ENCODE measurements at places on chromosomes 5 and 9.

DNA sequence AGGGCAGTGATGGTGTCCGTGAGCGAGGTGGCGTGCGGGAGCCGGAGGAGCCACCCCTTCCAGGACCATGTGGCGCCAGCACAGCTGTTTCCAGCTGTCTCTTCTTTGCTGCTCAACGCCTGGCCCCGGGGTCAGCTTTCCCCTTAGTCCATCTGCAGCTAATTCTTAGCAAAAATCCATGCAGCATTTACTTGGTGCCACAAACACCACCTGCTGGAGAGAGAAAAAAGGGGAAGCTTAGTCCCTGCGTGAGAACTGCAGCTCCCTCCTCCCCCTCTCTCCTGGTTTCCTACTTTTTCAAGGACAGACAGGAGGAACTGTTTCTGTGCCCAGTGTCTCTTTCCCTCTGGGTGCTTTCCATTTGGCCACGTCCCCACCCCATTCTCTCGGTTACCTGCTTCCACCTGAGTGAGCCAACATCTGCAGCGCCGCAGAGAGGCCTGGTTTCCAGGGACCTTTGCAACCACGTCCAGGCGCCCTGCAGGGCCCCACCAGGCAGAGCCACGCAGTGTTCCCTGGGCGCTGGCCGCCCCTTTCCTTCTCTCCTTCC is 3.4 kb downstream of the SLC6A19 start:
- peak; percentile 44 for DNase-seq

GRCh38 chr5:10863763-10864383 is 102.8 kb upstream of the DAP start:
- peak; percentile 5 for DNase-seq

DNA sequence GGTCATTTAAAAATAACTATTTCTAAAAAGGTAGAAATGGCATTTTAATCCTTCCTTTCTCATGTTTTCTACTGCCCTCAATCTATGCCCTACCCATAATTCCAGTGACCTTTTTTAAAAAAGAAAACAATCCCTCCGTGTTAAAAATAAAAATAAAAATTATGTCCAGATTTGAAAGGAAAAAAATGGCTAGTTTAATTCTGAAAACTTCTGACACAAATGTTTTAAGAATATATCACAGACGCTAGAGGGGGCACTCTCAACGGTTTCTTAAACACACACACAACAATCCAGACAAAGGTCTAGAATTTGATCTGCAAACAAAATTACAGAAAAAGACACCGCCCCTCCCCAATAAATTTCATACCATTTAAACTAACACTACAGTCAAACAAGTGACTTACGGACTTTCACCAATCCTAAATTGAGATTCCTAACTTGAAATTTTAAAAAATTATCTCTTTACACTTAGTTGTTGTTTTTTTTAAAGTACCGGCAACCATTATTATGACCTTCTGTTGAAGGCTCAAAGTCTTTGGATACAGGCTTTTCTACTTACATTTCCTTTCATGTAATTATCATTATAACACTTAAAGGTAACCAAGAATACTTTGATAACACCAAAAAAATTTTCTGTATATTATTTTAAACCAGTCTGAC is 38.2 kb downstream of the CLINT1 start:
- no peak for DNase-seq

- no peak for DNase-seq
Measured at GRCh38 chr9:92590377-92590776, 54.6 kb upstream of the ECM2 start.

GRCh38 chr5:59069438-59070079 is 486.7 kb downstream of the RAB3C start:
- DNase-seq = no peak

DNA sequence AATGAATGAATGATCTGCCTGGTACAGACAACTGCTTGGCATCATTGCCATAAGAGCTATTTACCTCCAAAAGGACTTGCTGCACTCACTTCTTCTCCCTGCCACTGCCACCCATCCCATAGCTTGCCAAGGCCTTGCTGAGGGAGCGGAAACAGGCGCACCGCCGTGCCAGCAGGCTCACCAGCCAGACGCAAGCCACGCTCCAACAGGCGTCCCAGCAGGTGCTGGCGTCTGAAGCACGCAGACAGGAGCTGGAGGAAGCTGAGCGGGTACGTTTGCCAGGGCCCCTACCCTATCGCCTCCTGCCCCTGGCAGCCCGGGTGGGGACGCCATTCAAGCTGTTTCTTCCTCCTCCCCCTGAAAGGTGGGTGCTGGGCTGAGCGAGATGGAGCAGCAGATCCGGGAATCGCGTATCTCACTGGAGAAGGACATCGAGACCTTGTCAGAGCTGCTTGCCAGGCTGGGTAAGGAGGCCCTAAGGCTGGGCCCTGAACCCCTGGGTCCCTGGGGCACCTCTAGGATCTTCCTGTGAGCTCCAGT is 8.9 kb upstream of the AIF1L start:
- DNase-seq = no peak

DNA sequence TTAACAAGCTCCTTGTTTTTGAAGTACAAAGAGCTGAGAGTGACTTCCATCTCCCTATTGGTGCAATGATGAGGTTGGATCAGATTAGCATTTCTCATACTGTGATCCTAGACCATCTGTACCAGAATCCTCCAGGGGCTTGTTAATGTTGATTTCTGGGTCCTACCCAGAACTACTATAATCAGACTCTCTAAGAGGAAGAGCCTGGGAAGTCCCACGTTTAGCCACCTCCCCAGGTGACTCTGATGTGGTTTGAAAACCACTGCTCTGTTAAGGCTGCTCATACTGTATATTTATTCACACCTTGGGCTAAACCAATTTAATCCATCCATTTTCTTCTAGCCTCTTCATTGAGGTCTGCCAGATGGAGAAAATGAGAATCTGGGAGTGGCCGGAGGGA is 49.6 kb upstream of the SMIM32 start:
- DNase-seq = no peak

Data from NCI-H2107 (cell line).